ENCODE measurements at places on chromosomes 4 and X. TPM values are rescaled to one million over a fixed set of nuclear protein-coding genes. Genes with fewer than 3 reads are reported as not detected.

Gene SLC6A14
- 0.51 TPM for total RNA-seq

- H3K36me3 ChIP-seq: no peaks in the 10 kb centered on the region
- peaks cover 34% of the 10 kb centered on the region for H3K4me1 ChIP-seq
- H3K4me3 ChIP-seq: no peak overlapping the region
Measured at GRCh38 chrX:147917700-147918695, 6.3 kb downstream of the FMR1 start.

- peaks cover 3% of the 10 kb centered on the region for H3K4me1 ChIP-seq
- H3K27ac ChIP-seq: no peak within 1 kb of the TSS
- H3K36me3 ChIP-seq: peaks cover 2% of the 10 kb centered on the region
- peaks cover 80% of the 10 kb centered on the region for H3K27me3 ChIP-seq
- DNase-seq: peak; percentile 64
- H3K4me3 ChIP-seq: peak within 1 kb of the TSS; percentile 66
Measured at GRCh38 chrX:137565921-137566745, at the start of gene ZIC3. TSS of gene ZIC3 (plus strand) at chrX:137566127. CDS start at chrX:137566692, 565 bp downstream.

- H3K4me1 ChIP-seq: peaks cover 3% of the 10 kb centered on the region
- H3K4me3 ChIP-seq: no peak overlapping the region
Measured at GRCh38 chr4:74133786-74134499, 24.0 kb upstream of the MTHFD2L start.

- H3K27me3 ChIP-seq: no peaks in the 10 kb centered on the region
- peak overlapping the region; percentile 69 for H3K27ac ChIP-seq
- no peak overlapping the region for H3K4me3 ChIP-seq
- peaks cover 4% of the 10 kb centered on the region for H3K4me1 ChIP-seq
- H3K36me3 ChIP-seq: peaks cover 28% of the 10 kb centered on the region
- DNase-seq: no peak
Measured at GRCh38 chr4:139368998-139369397, 66.7 kb upstream of the NDUFC1 start.

Gene RHOXF1
- total RNA-seq: 1.4 TPM

Gene NLGN3
- 5.9 TPM for total RNA-seq

Gene NXF2
- total RNA-seq: not detected

DNA sequence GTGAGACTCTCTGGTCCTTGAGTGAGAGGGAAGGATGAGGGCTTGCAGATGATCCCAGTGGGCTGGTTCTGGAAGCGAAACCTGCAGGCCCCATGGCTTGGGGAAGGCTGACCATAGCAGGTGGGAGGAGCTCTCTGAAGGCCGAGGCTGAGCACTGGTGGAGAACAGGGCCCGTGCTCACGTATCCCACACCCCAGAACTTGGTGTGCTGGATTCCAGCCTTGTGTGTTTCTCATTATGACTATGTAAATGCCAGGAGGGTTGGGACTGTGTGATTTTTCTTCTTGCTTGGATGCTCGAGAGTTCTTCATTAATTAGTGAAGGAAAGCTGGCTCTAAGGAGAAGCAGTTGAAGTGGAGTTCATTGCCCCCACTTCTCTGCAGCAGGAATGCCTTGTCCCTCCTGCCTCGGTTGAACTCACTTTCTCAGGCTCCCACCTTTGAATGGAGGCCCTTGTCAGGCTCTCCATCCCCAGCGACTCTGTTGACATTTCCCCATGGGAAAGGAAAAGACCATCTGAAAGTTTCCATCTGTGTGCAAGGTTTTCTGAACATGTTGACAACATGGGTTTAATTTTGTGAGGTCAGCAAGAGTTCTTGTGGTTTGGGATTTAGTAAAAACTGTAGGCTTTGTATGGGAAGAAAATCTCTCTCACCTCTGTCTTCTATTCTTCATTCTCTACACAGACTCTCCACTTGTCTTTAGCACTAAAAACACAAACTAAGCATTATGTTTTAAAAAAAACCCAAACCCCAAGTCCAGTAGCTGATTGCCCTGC lies 57.7 kb downstream of the TBL1X start:
- no peak overlapping the region for H3K4me3 ChIP-seq
- H3K4me1 ChIP-seq: peaks cover 18% of the 10 kb centered on the region
- H3K36me3 ChIP-seq: no peaks in the 10 kb centered on the region

DNA sequence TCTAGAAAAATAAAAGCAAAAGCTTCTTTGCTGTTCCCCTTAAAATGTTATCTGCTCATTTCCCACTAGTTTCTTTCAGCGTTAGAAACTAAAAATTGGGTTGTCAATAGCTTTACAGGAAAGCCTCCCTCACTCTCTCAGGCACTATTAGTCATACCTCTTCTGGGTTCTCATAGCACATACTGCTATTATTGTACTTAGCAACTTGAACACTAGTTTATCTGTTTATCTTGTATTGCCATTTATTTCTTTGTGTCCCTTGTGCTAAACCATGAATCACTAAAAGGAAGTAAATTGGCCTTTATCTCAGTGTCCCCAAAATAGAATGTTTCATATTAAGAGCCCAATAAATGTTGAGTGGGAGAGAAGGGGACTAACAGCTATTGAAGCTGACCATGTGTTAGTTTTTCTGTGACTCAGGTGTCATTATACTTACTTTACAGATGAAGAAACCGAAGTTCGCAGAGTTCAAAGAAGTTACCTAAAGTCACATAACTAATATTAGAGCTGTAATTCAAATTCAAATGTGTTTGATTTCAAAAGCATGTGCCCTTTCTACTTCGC lies 124.8 kb upstream of the CITED1 start:
- H3K27me3 ChIP-seq: no peaks in the 10 kb centered on the region
- peaks cover 13% of the 10 kb centered on the region for H3K36me3 ChIP-seq
- H3K4me1 ChIP-seq: no peaks in the 10 kb centered on the region
- DNase-seq: no peak
- no peak overlapping the region for H3K4me3 ChIP-seq

Gene XAGE2
- not detected for total RNA-seq

DNA sequence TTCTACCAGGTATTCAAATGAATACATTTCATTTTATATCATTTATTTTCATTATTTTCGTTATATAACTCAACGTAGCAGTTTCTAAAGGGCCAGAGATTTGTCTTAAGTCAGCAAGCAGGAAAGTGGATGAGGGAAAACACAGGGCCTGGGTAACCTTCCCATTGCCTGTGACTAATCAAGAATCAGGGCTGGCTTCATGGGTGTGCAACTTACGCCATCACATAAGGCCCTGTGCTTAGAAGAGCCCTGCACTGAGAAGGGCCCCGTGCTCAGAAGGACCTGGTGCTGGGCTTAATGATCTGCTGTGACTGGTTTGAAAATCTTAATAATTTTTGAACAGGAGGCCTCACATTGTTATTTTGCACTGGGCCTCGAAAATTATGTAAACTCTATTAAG lies 65.4 kb upstream of the FAM9C start:
- H3K36me3 ChIP-seq: no peaks in the 10 kb centered on the region
- H3K4me3 ChIP-seq: no peak overlapping the region
- no peak overlapping the region for H3K27ac ChIP-seq
- H3K4me1 ChIP-seq: peaks cover 8% of the 10 kb centered on the region

- no peak overlapping the region for H3K27ac ChIP-seq
- H3K4me1 ChIP-seq: no peaks in the 10 kb centered on the region
- no peaks in the 10 kb centered on the region for H3K27me3 ChIP-seq
- H3K36me3 ChIP-seq: peaks cover 1% of the 10 kb centered on the region
- no peak overlapping the region for H3K4me3 ChIP-seq
Measured at GRCh38 chr4:141614878-141615586, 21.4 kb upstream of the IL15 start.

DNA sequence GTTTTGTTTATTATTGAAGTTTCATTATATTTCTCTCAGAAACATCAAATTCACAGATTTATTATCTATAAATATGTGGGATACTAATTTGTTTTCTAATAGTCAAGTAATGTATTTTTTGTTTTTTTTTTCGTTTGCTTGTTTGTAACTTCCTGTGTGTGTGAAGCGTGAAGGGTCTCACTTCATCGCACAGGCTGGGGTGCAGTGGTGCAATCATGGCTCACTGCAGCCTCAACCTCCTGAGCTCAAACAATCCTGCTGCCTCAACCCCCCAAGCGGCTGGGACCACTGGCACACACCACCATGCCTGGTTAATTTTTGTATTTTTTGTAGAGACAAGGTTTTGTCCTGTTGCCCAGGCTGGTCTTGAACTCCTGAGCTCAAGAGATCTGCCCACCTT lies 55.1 kb downstream of the SH3RF1 start:
- no peak for DNase-seq
- H3K4me3 ChIP-seq: no peak overlapping the region
- H3K36me3 ChIP-seq: peaks cover 21% of the 10 kb centered on the region
- no peak overlapping the region for H3K27ac ChIP-seq

DNA sequence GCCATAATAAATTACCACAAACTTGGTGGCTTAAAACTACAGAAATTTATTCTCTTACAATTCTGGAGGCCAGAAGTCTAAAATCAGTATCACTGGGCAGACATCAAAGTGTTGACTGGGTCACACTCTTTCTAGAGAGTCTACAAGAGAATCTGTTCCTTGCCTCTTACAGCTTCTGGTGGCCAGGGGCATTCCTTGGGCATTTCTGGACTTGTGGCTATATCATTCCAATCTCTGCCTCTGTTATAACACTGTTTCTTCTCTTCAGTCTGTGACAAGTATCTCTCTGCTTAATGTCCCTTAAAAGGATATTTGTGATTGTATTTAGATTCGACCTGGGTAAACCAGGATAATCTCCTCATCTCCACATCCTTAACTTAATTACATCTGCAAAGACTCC lies 207.3 kb upstream of the DCAF8L1 start:
- no peak overlapping the region for H3K4me3 ChIP-seq
- no peaks in the 10 kb centered on the region for H3K36me3 ChIP-seq
- no peak for DNase-seq

GRCh38 chr4:18057821-18058533 lies 36.4 kb upstream of the LCORL start:
- no peak for DNase-seq
- peaks cover 6% of the 10 kb centered on the region for H3K27me3 ChIP-seq
- H3K4me1 ChIP-seq: no peaks in the 10 kb centered on the region
- no peaks in the 10 kb centered on the region for H3K36me3 ChIP-seq
- no peak overlapping the region for H3K4me3 ChIP-seq
- H3K27ac ChIP-seq: no peak overlapping the region

Gene CT55
- total RNA-seq: 0.40 TPM

- no peaks in the 10 kb centered on the region for H3K36me3 ChIP-seq
- no peak overlapping the region for H3K27ac ChIP-seq
- no peak overlapping the region for H3K4me3 ChIP-seq
- no peaks in the 10 kb centered on the region for H3K27me3 ChIP-seq
Measured at GRCh38 chr4:100960232-100960631, 387.1 kb downstream of the PPP3CA start.

GRCh38 chr4:37054531-37055077 lies 189.9 kb upstream of the NWD2 start:
- H3K4me1 ChIP-seq: peaks cover 14% of the 10 kb centered on the region
- H3K27ac ChIP-seq: no peak overlapping the region
- H3K4me3 ChIP-seq: no peak overlapping the region
- DNase-seq: no peak
- H3K27me3 ChIP-seq: peaks cover 6% of the 10 kb centered on the region
- H3K36me3 ChIP-seq: no peaks in the 10 kb centered on the region

DNA sequence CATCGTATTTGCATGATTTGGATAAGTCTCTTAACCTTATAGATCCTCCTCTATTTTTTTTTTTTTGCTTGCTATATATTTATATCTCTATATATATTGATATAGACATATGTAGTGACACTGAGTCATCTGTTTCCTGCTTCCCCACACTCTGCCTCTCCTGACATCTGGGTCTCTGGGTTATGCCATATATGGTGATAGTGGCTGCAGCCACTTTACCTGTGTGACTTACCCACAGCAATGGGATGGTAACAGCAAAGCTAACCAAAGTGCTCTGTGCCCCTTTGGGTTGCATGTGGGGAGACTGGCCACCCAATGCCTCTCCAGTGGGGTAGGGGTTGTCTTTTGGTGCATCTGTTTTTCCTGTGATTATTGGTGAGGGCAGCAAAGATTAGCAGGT lies 14.5 kb downstream of the CMC4 start:
- peaks cover 3% of the 10 kb centered on the region for H3K36me3 ChIP-seq
- H3K27ac ChIP-seq: no peak overlapping the region
- H3K4me3 ChIP-seq: no peak overlapping the region
- no peak for DNase-seq
- H3K4me1 ChIP-seq: no peaks in the 10 kb centered on the region

Gene CXXC4
- 40.8 TPM for total RNA-seq

Gene ITM2A
- 1.5 TPM for total RNA-seq

DNA sequence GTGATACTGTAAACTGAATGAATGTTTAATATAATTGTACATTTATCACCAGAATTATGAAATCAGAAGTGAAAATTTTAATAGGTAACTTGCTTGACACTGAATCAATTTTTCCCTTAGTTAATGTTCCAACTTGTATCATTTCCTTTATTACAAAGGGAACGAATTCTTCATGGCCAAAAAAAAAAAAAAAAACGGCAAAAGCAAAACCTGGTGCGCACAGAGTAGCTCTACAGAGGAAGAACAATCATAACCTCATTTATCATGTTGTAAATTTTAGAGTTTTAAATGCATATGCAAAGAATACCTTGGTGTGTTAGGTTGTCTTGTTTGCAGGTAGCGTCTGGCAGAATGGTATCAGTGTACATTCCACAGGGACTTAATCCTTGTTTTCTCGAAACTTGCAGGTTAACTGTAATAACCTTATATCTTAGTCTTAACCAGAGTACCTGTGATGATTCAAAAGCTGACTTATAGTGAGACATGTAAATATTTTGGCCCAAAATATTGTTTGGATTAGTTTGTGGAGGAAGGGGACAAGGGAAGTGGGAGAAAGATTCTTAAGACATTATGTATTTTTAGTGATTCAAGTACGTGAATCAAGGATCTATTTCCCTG lies 70.0 kb downstream of the NPNT start:
- no peak overlapping the region for H3K4me3 ChIP-seq
- H3K36me3 ChIP-seq: no peaks in the 10 kb centered on the region
- DNase-seq: no peak
- H3K27me3 ChIP-seq: no peaks in the 10 kb centered on the region
- no peak overlapping the region for H3K27ac ChIP-seq
- peaks cover 18% of the 10 kb centered on the region for H3K4me1 ChIP-seq

- no peaks in the 10 kb centered on the region for H3K36me3 ChIP-seq
- no peak overlapping the region for H3K4me3 ChIP-seq
- no peak for DNase-seq
- H3K27me3 ChIP-seq: no peaks in the 10 kb centered on the region
- peaks cover 1% of the 10 kb centered on the region for H3K4me1 ChIP-seq
Measured at GRCh38 chr4:141078871-141079270, 54.4 kb downstream of the RNF150 start.

Gene RAB40A
- total RNA-seq: 0.89 TPM

- no peak for DNase-seq
- H3K36me3 ChIP-seq: no peaks in the 10 kb centered on the region
- no peak overlapping the region for H3K4me3 ChIP-seq
- no peak overlapping the region for H3K27ac ChIP-seq
- H3K4me1 ChIP-seq: peaks cover 3% of the 10 kb centered on the region
Measured at GRCh38 chr4:27078934-27079455, 218.4 kb downstream of the STIM2 start.

- no peak overlapping the region for H3K27ac ChIP-seq
- H3K36me3 ChIP-seq: no peaks in the 10 kb centered on the region
- DNase-seq: no peak
Measured at GRCh38 chr4:123453061-123453680, 56.6 kb downstream of the SPRY1 start.

Gene FAM47E
- total RNA-seq: 3.4 TPM

Gene TMEM150C
- total RNA-seq: 8.6 TPM

- no peaks in the 10 kb centered on the region for H3K4me1 ChIP-seq
- H3K27ac ChIP-seq: no peak overlapping the region
- H3K4me3 ChIP-seq: no peak overlapping the region
- DNase-seq: no peak
Measured at GRCh38 chr4:175453456-175453855, 358.6 kb downstream of the GPM6A start.

Gene SRD5A3
- 12.1 TPM for total RNA-seq

GRCh38 chrX:1262369-1262768 lies 6.2 kb upstream of the CSF2RA start:
- H3K27ac ChIP-seq: peak overlapping the region; percentile 37
- peaks cover 3% of the 10 kb centered on the region for H3K36me3 ChIP-seq
- H3K4me3 ChIP-seq: no peak overlapping the region
- H3K4me1 ChIP-seq: peaks cover under 1% of the 10 kb centered on the region

Data from progenitor cell of endocrine pancreas (in vitro differentiated cells).